Panc1 (cell line): ENCODE measurements at places on chromosomes 5 and 9.

- DNase-seq, result no peak
Observed at GRCh38 chr9:108297073-108297472, 558.7 kb downstream of the ACTL7B start.

DNA sequence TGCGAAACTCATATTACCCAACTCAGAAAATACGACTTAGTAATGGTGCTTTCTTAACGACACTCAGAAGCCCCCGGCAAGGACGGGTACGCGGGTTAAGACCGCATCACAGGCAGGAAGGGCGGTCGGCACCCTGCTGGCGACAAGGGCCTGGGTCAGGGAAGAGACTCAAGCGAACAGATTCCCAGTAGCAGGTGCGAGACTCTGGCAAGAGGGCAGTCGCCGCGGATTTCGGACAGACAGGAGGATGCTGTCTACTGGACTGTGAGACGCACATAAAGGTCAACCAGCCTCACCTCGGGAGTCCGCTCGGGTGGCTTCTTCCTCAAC, 398 bp downstream of the RAPGEF6 start:
- DNase-seq, result no peak

DNA sequence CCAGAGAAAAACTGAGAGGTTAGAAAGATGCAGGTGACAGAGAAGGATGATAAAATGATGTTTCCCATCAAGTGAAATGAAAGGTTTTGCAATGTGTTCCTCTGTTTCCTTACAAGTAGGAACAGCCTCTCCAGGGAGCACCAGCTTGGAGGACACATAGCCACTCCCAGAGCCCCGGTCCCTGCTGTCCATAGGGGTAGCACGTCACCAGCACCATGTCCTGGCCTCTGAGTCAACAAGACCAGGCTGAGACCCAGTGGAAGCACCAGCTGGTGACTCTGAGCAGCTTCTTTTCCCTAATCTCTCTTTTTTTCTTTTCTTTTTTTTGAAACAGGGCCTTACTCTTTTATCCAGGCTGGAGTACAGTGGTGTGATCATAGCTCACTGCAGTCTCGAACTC, 19.4 kb upstream of the HMCN2 start:
- no peak for DNase-seq

DNA sequence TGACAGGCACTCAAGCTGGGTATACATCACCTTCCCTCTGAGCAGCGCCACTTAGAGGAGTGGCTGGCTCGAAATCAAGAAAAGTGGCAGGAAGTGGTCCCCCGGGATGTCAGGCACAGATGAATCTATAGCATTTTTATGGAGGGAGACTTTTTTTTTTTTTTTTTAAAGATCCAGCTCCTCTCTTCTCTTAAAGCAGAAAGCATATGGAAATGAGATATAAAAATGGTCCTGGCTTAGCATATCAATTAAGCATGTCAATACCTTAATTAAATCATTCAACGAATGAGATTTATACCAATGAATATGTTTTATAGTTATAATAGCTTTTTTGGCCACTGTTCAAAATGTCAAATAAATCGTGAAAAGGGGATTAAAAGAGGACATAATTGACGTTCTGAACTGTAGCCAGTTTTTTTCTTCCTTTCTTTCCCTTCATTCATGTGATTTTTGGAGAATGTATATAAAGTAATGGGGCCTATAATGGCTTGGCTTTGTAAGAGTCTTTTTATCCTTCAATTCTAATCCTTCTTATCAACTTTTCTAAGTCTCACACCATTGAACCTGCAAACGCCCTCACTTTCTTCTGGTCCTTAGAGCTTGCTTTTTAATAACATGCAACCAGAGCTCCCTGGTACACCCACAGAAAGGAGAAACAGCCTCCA, 319.2 kb upstream of the PANK3 start:
- no peak for DNase-seq

DNA sequence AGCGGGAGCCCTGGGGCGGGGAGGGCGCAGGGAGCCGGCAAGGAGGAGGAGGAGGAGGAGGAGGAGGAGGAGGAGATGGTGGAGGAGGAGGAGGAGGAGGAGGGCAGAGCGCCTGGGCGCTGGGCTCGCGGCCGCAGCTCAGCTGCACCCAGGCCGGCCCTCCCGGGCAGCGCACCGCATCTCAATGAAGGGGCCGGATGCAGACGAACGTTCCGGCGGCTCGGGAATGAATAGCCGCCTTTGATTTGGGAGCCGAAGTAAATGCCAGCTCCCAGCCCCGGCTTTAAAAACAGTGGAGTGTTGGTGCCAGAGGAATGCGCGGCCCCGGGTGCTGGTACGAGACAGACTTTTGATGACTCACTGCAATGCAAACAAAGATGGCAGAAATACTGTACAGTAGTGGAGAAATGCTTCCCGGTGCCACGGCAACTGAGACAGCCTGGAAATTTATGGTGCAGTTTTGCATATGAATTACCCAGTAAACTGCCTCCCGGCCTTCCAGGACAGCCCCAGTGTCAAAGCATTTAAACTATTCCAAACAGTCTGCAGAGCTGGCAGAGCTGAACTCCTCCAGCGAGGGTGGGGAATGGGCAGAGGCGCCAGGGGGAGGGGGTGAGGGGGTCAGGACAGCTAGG, 43.1 kb downstream of the NACC2 start:
- peak; percentile 64 for DNase-seq

DNA sequence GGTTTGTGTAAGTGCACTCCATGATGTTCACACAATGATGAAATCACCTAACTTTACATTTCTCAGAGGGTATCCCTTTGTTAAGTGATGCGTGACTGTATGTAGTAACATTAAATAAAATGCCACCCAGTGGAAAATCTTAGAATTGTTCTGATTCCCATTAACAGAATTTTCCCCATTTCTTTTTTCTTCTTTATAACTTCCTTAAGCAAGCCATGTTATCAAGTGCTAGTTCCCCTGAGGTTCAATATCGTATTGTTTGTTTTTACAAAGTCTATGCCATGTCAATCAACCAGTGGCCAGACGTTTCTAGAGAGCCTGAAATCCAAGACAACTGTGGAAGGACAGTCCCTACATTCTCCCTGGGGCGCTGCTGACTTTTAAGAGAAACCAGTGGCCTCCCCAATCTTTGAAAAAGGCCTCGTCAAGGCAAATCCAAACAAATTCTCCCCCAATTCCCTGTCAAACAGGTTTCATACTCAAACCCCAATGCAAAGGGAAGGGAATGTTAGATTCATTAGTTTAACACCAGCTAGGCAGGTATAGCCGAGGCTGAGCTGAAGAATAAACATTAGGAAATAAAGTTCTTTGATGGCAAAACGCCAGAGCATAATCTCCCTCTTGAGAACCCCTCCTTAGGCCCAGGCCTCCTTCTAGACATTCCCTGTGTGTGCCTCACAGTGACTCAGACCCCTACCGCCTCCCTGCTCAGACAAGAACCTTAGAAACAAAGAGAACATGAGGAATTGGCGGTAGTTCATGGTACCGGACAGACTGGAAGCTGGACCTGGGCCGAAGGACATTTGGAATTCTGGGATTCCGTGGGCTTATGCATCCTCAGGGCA, 198.7 kb downstream of the GNA14 start:
- DNase-seq, result no peak

- DNase-seq, result peak; percentile 70
Observed at GRCh38 chr5:160467555-160468362, 46.1 kb downstream of the PTTG1 start.

DNA sequence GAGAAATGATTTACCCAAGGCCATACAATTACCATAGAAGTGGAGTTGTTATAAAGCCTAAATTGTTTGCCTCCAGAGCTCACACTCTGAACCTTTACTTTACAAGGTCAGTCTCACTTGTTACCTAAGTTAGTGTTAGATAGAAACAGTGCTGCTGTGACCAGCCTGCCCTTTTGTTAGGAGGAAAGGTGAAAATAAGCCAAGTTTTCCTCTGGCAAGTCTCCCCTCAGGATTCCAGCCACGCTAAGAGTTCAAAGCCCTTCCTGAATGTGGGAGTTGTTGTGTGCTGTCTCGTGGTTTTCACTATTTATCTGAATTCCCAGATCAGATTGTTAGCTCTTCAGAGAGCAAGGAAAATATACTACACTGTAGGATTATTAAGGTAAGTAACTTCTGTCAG, 260.0 kb downstream of the SGCD start:
- DNase-seq, result no peak

GRCh38 chr5:64286381-64286780, 120.7 kb downstream of the RNF180 start:
- no peak for DNase-seq

DNA sequence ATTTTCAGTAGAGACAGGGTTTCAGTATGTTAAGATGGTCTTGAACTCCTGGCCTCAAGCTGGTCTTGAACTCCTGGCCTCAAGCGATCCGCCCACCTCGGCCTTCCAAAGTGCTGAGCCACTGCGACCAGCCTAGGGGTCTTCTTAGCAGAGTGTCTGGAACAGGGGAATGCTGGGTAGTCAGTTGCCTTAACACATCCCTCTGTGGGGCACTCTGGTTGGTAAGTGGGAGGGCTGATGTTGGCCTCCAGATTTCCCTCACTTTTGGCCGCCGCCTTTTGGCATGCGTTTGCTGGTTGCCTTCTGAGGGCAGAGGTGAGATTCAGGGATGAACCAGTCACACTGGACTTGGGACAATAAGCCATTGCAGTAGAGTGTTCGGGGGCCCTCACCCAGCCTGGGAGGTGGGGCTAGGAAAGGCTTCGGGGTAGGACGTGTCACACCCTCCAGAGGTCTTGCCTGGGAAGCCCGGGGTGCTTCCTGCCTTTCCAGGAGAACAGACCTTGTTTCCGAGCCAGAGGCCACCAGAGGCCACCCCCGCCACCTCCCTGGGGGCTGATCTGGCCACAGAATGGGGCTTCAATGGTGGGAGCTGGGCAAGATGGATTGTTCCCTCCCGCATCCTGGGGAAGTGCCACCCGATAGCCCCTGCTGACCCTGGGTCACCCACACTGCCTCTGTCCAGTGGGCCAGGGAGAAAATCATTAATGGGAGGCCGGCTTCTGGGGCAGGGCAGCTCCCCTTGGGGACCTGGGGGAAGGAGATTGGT, 13.3 kb downstream of the FGF18 start:
- DNase-seq, result no peak

DNA sequence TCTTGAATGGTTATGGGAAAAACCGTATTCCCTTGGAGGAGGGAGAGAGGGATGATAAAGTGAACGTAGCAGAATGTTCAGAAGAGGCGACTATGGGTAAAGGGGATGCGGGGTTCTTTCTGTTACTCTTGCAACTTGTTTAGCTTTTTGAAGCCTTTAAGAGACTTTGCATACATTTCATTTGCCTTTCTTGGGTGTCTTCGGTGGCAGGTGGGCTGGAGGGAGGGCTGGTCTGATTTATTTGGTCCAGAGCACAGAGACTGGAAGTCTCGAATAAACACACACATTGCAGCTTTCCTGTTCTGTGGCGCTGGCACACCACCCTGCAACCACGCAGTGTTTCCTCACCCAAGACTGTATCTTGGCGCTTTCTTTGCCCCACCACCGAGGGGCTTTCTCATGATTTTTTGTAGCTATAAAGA, 23.2 kb downstream of the TTF1 start:
- DNase-seq, result no peak

DNA sequence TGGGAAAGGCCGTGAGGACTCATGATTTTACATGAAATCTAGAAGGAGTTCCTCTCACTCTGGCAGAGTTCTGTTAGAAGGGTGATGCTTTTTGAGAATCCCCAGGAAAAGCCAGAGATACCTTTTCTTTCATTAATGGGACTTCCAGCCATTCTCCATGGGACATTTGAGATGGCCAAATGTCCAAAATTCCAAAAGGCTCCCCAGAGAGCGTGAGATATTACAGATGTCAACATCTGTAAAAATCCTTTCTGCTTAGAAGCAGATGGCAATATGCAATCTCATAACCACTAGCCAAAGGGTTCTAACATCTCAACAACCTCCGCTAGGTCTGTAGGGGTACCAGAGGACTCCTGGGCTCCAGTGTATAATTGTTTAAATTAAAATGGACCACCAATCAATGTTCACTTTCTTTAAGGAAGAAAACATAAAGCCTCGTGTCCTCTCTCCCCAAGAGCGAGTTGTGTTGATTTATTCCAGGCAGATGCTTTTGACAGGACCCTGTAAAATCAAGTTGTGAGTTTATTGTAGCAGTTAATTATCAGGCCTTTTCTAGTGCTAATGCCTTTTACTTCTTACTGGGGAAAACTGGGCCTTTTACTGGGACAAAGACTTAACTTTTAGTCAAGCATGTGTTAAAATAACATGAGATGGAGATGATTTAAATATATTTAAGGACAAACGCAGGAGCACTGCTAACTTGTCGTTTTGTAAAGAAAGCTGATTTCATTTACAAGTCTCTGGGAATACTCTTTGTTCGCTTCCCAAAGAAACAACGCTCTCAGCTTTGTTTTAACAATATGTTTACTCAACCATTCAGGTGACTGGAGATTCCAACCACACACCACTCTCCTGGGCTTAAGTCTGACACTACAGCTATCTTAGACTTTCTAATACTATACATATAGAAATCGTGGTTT, 4.8 kb downstream of the GAS1 start:
- no peak for DNase-seq

DNA sequence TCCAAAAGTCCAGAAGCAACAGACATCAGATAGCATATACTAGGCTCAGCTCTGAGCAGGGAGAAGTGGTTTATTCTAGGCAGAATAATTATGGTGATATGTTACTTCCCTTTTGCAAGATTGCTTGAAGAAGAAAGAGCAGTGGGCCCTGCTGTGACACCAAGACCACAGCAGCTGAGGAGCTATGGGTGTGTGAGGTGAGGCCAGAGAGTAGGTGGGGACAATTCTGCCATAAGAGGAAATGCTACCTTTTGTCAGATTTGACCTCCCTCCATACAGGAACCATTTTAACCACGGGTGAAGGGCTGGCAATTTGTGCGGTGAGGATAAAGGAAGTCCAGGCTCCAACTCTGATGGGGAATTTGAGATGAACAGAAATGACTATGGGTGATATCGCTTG, 51.3 kb downstream of the TNFSF15 start:
- DNase-seq, result no peak

DNA sequence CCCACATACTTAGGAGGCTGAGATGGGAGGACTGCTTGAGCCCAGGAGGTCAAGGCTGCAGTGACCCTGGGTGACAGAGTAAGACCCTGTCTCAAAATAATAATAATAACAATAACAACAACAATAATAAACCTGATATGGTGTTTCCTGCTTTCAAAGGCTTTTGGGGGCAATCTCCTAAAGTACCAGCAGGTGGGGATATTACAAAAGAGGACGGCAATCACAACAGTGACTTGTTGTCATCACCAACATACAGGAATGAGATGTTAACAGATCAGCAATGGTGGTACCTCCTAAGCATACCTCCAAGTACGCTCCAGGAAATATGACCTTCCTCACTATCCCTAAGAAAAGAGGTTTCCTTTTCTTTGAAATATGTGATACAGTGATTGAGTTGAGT, 91.1 kb upstream of the RNF180 start:
- DNase-seq, result peak; percentile 15

GRCh38 chr9:126424511-126424910, 97.9 kb downstream of the MVB12B start:
- no peak for DNase-seq

DNA sequence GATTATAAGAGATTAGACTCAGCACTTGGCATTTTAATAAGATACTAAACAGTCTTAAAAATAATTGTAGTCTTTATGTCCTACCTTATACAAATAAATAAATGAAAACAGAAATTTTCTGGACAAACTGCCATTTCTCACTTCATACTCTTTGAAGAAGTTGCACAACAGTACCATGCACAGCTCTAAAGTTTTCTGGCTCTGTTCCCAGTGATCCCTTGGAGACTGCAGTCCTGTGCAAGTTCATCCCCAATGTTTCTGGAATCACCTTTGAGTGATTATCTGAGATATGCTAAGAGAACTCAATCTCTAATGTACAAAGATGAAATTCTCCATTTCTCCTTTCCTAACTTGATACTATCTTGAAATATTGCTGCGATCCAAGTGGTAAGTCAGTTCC, 330.4 kb upstream of the EDIL3 start:
- DNase-seq, result no peak

GRCh38 chr9:33677961-33678360, 117.4 kb upstream of the PRSS3 start:
- DNase-seq, result no peak
